ENCODE measurements at places on chromosomes 2 and 18.
A peak's percentile ranks its signal among the peaks of the same experiment; 100 is the strongest.

- DNase-seq: no peak
Observed at GRCh38 chr2:147013696-147014392, 831.0 kb upstream of the ACVR2A start.

DNA sequence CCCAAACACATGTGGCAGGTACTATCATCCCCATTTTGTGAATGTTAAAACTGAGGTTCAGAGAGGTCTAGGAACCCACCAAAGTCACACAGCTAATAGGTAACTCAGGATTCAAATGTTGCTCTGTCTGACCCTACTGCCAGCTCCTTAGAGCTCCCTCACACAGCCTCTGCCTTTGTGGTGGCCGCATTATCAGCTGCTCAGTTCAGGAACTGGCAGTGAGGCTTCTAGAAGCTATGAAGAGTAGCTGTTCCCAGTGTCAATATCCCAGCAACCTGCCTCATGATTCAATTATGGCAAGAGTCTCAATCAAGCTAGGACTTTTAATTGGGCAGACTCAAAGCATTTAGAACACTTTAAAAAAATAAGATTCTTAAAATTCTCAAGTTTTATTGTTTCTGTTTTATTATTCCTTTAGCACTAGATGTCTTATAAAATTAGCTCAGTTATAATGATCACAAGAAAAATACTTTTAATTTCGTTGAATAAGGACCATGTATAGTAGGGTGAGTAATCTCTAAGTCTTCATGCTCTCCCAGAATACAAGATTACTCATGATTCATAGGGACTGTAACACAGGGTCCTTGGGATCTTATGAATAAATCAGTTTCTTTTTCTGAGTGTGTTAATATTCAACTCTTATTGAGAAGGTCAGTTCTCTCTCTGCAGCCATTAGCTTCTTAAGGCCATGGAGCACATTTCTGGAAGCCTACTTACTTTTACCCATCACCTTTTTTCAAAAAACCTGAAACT, 342.7 kb downstream of the RND3 start:
- DNase-seq: no peak

DNA sequence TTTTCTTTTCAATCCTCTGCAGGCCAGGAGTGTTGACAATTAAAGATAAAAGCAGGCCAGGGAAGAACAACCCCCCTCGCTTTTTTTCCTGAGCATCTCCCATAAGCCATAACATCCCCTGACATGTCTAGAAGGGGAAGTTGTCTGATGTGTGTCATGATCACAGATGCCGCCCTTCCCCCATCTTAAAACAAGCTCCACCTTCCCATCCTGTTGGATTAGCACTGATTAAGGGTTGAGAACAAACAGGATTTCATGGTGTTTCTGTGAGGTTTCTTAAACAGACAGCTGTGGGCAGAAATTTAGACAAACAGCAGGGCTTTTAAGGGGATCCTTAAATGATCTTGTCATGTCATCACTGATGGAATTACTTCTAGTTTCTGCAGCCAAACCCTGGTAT, 59.4 kb upstream of the UPP2 start:
- DNase-seq: no peak

DNA sequence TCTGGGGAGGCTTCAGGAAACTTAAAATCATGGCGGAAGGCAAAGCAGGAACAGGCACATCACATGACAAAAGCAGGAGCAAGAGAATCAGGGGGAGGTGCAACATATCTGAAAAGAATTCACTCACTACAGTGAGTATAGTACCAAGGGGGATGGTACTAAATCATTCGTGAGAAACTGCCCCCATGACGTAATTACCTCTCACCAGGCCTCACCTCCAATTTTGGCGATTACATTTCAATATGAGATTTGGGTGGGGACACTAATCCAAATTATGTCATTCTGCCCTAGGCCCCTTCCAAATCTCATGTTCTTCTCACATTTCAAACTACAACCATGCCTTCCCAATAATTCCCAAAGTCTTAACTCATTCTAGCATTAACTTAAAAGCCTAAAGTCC, 740.8 kb upstream of the SOX11 start:
- no peak for DNase-seq

DNA sequence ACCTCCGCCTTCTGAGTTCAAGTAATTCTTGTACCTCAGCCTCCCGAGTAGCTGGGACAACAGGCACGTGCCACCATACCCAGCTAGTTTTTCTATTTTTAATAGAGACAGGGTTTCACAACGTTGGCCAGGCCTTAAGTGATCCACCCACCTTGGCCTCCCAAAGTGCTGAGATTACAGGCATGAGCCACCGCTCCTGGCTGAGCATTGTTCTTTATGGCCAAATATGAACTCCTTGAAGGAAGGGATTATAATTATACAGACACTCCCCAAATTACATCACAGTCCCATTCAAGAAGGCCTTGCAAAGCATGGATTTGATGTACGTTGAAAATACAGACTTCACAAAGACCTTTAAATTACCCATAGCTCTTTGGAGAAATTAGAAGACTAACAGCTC, 381.7 kb downstream of the TXNL1 start:
- DNase-seq: no peak

DNA sequence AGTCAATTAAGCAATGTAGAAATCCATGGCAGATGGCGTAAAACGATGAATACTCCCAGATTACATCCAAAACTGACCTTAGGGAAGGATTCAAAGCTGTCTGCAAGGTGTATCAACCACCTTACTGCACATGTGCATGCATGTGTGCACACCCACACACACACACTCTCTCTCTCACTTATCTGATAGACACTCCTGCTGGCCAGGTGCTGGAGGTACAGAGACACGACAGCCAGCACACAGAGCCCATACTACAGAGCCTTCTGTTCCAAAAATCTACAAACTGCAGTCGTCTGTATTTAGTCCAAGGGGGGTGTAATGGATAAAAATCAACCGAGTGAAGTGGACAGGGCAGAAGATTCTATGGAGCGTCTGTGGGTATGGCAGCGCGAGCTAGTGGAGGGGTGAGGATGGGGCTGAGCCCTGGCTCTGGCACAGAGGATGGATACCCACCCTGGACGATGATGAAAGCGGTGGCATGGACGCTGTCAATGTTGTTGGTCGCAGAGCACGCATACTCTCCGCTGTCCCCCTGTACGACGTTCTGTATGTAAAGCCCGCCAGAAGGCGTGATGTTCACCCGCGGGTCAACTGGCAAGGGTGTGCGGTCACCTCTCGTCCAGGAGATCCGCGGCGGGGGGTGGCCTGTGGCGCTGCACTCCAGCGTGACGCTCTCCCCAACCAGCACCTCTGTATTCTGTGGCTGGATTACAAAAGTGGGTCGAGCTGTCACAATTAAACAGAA, 78.4 kb downstream of the PXDN start:
- DNase-seq: no peak

- DNase-seq: no peak
Observed at GRCh38 chr18:48945953-48946217, 4.9 kb downstream of the SMAD7 start.

DNA sequence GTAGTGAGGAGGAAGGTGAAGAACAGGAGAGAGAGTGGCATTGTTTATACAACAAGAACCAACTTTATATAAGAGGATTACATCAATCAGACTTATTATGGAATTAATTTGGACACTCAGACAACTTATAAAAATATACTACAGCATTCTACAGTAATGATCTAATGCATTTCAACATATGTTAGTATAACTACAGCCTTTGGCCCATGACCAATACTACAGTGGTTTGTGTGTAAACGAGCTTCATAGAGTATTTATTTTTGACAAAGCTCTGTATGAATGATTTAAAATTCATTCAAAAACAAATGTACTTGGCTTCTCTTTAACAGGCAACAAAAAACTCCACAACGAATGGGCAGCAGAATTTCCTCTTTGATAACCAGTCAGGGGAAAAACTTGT, 72.8 kb downstream of the ZNF521 start:
- DNase-seq: no peak

DNA sequence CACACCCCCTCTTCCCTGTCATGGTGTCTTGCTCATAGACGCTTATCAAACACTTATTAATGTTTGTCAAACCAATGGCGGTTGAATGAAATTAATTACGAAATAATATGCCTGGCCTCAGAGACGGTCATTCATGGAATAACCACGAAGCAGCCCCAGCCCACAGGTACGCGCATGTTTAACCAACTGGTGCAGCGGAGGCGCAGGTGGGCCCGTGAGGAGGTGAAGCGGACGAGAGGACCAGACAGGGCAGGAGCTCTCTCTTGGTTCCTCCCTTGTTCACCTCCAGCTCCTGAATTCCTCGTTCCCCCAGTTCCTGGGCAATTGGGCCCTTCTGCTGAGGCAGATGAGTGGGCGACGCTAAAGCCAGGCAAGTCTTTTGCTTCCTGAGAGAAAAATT, 169.8 kb downstream of the TNS1 start:
- no peak for DNase-seq

GRCh38 chr18:45997700-45998151, 30.6 kb upstream of the EPG5 start:
- DNase-seq: no peak

DNA sequence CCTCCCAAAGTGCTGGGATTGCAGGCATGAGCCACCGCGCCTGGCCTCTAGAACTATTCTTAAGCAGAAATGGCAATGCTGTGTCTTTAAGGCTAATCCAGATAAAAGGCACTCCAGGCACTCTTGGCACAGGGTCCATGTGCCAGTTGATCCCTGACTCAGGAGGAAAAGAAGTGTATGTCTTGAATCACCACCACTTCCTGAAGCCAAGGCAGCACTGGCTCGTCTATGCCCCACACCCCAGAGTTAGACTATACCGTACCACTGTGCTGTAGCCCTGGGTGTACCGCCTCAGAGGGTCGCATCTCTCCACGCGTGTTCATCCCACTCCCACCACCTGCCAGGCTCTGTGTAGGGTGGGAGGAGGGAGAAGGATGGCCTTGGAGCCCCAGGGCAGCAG, 9.0 kb downstream of the TNFRSF11A start:
- DNase-seq: peak; percentile 74

DNA sequence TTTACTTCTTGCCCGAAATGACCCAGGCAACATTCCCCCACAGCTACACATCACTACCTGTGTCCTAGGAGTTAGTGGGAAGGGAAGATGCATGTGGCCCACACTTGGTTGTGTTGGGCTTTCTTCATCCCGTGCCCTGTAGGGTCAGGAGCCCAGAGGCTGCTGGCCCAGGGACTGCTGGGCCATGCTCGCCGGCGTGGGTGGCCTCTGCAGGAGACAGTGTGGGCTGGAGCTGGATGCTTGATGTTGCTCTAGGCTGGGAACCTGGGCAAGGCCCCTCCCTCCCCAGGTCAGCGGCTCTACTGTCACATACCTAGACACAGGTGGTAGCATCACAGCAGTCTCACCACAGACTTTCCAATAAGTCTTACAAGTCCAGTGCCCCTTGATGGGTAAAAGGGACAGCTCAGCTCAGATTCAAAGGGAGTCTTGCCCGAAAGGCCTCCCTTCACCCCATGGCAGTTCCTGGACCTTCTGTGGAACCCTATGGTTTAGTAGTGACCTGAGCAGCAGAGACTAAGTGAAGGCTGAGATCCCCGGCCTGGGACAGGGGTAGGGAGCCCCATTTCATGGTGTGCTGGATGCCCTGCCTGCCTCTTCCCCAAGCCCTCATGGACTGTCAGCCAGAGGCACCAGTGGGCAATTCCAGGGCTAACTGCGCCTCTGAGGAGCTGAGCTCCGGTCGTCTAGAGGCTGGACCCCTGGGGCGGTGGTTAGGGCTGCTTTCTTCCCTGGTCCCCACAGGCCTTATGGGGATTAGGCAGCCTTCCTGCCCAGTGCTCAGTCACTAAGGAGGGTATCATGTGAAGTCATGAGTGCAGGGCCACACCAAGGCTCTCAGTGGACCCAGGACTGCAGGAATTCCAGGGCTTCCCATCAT, 45.4 kb upstream of the FAHD2A start:
- DNase-seq: no peak

GRCh38 chr2:168796090-168796577, 6.3 kb upstream of the NOSTRIN start:
- DNase-seq: no peak

GRCh38 chr2:44200011-44200410, 31.3 kb downstream of the PPM1B start:
- no peak for DNase-seq

- DNase-seq: no peak
Observed at GRCh38 chr2:24359129-24360049, 947 bp downstream of the ITSN2 start.

GRCh38 chr2:3527886-3528785, 8.8 kb upstream of the ADI1 start:
- no peak for DNase-seq

DNA sequence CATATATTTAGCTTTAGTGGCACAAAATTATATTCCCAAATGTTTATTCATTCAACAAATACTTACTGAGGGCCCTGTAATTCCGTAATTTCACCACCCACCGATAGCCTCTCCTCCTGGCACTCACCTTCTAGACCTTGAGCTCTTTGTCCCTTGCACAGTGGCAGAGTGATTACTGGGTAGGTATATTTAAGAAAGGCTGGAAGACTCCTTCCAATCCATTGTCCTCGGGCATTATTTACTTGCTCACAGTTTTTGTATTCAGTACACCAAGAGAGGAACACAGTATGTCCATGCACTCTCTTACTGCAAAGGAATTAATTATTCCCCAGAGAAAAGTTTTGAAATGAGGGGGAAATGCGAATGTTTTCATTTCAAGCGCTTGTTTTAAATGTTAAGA, 1.1 kb upstream of the CDCA7 start:
- no peak for DNase-seq

DNA sequence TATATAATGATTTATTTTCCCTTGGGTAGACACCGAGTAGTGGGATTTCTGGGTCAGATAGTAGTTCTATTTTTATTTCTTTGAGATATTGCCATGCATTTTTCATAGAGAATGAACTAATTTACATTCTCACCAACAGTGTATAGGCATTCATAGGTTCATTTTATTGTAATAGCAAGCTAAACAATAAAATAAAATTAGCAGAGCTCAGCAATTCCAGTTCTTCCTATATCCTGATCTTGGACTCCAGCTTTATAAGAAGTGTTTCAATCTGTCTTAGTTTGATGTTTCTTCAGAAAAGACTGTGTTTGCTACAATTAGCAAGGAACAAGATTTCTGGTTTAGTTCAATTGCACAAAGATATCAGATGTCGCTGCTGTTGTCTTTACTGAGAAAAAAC, 1024.4 kb upstream of the LRRTM1 start:
- DNase-seq: no peak

- no peak for DNase-seq
Observed at GRCh38 chr18:54881229-54881768, 53.0 kb downstream of the RAB27B start.

- DNase-seq: no peak
Observed at GRCh38 chr2:20646446-20646845, 4.5 kb downstream of the HS1BP3 start.

- no peak for DNase-seq
Observed at GRCh38 chr2:31027549-31027948, 110.7 kb downstream of the GALNT14 start.
